HFFc6 (cell line): ENCODE measurements at places on chromosomes 1 and 21.
A peak's percentile ranks its signal among the peaks of the same experiment; 100 is the strongest.

- no peak for DNase-seq
Observed at GRCh38 chr21:25005388-25005787, 601.9 kb downstream of the MRPL39 start.

DNA sequence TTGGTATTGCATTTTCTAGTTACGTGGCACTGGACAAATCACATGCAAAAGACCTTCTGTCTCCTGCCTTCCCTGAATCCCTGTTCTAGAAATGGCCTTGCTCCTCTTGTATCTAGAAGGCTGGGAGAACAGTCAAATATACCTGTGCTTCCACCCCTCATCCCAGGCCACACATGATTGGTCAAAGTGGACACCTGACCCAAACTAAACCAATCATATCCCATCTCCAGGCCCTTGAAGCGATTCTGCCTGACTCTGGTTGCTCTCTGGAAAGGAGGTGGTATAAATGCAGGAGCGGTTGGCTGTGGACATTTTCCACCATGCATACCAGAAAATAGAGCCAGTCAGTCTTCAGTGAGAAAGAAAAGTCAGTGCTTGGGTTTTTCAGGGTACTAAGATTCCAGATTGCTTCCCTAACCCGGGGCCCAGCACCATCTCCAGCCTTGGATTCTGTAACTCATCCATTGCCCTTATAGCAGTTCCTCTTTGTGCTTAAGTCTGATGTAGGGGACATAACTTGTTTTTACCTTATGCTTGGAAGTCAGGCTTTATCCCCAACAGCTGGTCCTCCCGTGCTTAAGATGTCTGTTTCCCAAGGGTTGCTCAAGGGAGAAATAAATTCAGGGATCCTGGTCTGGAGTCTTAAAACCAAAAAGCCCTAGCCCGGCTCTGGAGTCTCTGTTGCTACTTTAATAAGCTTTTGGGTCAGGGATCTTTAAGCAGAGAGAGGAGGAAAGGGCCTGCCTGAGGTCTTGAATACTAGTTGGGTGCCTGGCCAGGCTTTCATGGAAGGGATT lies 7.7 kb upstream of the PHC2 start:
- no peak for DNase-seq

- no peak for DNase-seq
Observed at GRCh38 chr1:230171356-230172015, 104.4 kb downstream of the GALNT2 start.

- DNase-seq, result peak; percentile 78
Observed at GRCh38 chr1:53110370-53111072, 31.9 kb downstream of the SLC1A7 start.

GRCh38 chr1:78339490-78339889 lies 151.3 kb upstream of the PTGFR start:
- DNase-seq, result peak; percentile 86

DNA sequence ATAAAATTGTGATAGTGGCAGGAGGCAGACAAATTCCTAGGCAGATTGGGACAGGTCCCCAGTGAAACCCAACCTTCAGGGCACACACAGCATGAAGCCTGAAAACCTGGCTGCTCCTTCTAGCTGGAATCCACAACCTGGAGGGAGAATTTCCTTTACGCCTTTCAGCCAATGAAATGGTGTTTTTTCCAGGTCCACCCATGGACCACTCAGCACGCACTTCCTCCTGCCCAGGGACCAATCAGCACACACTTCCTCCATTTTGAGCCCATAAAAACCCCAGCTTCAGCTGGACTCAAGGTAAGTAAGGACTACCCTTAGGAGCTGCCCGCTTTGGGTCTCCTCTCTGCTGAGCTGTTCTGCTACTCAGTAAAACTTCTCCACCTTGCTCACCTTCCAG lies 120.1 kb downstream of the AKT3 start:
- no peak for DNase-seq
